NCI-H446 (cell line): ENCODE measurements at places on chromosomes 16 and 17.

- peak; percentile 12 for DNase-seq
These were observed 71.5 kb downstream of the RAP1GAP2 start for GRCh38 chr17:2867441-2868424.

DNA sequence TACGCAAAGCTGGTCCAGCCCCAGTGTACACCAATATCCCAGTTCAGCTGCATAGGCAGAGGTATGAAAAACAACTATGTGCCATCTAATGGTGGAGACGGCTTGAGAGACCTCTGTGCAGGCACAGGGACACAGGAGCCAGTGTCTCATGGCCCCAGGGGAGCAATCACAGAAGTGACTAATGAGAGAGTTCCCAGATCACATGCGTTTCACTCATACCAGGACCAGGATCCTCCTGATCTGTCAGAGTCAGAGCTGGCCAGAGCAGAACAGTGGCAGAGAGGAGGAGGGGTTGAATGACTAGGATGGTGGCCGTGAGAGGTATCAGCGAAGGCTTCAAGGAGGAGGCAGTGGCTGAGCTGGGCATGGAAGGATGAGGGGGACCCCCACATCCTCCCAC lies 41.1 kb downstream of the TMEM132E start:
- DNase-seq: no peak

- no peak for DNase-seq
These were observed 13.6 kb upstream of the TMEM220 start for GRCh38 chr17:10743316-10744009.

- no peak for DNase-seq
These were observed 13.8 kb upstream of the CD79B start for GRCh38 chr17:63945784-63946439.

DNA sequence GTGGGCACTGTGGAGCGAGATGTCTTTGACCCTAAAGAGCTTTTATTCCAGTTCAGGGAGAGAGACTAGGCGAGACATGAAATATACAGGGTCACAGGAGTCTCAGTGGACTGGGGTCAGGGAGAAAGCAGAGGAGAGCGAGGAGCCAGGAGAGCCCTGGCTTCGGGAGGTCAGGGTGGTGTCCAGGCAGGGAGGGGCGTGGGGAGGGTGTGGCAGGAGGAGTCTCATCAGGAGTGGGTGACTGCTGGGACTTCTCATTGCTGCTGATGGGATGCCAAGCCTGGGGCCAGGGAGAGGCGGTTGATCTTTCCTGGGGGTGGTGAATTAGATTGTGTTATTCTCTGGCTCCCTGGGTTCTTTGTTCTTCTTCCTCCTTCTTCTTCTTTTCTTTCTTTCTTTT lies 22.4 kb upstream of the USP7 start:
- DNase-seq: no peak

DNA sequence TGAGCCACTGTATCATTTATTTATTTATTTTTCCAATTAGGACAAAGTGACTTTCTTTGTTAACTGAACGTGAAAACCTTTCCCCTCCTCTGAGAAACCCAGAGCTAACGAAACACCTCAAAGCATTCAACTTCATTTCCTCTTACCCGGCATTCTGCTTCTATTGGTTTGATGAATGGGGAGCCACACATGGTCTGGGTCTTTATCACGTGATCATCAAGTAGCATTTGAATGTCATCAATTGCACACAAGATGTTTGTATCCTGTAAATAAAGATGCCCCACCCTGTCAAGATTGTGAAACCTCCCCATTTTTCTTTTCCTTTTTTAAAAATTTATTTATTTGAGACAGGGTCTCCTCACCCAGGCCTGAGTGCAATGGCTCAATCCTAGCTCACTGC lies 80.1 kb downstream of the DNAH3 start:
- no peak for DNase-seq

DNA sequence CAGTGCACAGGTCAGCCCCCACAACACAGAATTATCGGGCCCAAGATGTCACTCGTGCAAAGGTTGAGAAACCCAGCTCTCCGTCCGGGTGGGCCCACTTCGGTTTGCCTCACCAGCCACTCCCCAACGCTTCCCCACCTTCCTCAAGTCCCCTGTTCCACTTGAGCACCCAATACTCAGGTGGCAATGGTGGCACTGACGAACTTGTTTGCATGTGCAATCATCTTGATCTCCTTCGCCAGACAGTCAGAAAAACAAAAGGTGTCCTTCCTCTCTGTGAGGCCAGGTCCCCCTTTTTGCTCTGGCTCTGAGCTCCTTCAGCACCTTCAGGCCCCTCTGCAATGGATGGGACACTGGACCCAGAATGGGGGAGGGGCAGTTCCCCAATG lies 3.7 kb downstream of the GGA2 start:
- no peak for DNase-seq

DNA sequence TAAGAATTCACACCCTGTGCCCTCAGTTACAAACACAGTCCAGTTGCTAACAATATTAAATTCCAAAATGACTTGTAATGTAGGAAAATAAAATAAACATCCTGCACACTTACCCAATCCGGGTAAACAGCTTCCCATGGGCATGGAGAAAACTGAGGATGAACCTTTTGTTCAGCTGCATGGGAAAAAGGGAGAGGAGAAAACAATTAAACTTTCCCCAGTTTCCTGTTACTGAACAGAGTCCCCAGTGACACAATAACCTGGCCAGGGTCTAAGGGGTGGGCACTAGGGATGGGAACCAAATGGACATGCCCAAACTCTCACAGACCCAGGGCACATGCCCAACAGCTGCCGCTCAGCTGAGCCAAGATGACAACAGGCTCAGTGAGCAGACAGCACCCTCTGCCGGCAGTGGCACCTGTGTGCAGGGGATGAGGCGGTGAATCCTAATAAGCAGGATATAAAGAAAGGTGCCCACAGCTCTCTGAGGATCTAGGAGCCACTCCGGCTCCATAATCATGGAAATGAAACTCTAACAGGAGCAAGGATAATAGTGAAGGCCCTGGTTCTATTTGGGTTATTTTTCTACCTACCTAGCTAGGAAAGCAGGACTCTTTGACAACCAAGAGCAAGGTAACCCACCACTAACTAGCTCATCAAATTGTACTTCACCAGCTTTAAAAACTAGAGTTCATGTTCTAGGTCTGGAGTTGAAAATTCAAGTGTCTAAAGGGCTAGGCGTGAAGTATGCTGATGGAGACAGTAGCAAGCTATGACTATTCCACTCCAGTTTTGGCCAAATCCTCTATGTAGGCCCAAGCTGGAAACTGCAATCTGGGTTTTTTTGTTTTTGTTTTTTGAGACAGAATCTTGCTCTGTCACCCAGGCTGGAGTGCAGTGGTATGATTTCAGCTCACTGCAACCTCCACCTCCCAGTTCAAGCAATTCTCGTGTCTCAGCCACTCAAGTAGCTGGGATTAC lies 58.8 kb downstream of the SMG6 start:
- DNase-seq: peak; percentile 83

- peak; percentile 62 for DNase-seq
These were observed 2.9 kb downstream of the PHOSPHO1 start for GRCh38 chr17:49227436-49228261.

- no peak for DNase-seq
These were observed 214.2 kb upstream of the GSE1 start for GRCh38 chr16:85398688-85399582.

- peak; percentile 40 for DNase-seq
These were observed 93.6 kb upstream of the NOG start for GRCh38 chr17:56499799-56500388.

GRCh38 chr17:79803997-79804855 lies 7.3 kb upstream of the CBX8 start:
- DNase-seq: no peak

GRCh38 chr17:72183194-72183685 lies 62.4 kb downstream of the SOX9 start:
- no peak for DNase-seq

DNA sequence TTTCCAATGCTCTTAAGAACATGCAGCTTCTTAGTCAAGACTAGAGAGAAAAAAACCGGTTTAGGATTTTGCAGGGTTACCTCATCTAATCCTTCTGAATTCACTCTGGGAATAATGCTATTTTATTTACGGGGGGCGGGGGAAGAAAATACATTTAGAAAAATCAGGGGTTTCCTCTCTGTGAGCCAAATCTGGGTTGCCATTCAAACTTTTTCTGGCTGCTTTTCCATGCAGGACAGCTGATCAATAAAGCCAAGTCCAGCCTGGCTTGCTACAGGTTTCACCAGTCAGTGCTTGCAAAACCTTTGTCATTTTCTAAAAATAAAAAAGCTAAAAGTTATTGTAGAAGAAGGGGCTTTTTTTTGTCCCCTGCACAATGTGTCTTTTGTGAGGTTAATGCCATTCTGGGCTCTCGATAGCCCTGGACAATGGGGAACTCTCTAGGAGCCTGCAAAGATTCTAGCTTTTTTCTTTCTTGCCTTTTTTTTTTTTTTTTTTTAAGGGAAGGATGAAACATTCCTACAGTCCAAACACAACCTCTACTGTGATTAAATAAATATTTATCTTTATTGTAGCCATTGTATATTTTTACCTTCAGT lies 13.1 kb upstream of the ZFHX3 start:
- no peak for DNase-seq

- no peak for DNase-seq
These were observed 32.5 kb downstream of the MEAK7 start for GRCh38 chr16:84471966-84472365.

DNA sequence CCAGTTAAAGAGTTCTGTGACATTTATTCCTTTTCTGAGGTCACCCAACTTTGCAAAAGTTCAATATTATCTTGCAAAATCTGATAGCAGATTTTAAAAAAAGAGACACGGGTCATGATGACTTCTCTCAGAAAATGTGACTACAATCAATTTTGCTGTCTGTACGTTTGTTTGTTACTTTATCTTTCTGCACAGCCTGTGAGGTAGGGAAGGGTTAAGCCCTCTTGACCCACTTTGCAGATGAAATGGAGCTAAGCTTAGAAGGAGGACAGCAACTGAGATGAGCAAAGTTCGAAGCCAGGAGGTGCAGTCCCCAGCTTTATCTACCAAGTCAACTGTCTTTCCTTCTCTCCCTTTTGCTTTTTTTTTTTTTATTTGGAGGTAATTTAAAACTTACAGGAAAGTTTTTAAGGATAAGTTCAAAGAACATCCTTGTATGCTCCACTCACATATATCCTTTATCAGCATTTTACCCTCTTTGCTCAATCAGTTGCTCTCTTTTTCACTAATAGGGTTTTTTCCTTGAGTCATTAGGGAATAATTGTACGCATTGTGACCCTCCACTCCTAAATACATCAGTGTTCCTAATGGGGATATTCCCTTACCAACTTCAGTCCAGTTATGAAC lies 86.8 kb downstream of the MSI2 start:
- no peak for DNase-seq

DNA sequence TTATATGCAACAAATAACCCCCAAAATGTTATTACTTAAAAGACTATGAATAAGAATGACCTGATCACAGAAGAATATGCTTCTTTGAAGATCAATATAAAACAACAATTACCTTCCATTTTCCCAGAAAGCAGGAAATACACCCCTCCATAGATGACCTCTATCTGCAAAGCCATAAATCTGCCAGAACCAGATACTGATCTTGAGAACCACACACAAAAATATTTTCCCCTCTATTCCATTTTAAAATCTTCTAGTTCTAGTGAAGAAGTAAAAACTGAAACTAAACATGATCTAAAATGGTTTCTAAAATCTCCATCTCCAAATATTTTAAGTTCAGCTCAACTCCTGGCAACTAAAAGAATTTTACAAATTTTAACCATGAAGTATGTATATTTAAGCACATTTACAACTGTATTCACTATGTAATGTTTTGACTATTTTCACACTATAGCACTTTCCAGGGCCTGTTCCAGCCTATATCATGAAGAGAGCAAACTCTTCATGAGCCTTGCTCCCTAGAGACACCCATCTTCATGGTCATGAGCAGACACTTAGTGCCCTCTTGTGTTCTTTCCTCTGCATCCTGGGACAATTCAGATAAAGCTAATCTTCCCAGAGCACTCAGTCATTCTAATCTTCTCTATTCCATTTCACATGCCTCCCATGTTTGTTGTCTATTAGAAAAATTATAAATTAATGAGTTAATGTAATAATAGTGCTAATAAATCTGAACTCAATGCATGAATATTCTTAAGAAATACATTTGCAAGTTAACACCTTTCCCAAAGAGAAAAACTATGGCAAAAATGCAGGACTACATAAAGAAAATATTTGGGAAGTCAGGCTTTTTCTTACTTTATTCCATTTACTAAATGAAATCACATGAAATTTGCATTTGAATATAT lies 87.0 kb downstream of the HELZ start:
- DNase-seq: peak; percentile 45

DNA sequence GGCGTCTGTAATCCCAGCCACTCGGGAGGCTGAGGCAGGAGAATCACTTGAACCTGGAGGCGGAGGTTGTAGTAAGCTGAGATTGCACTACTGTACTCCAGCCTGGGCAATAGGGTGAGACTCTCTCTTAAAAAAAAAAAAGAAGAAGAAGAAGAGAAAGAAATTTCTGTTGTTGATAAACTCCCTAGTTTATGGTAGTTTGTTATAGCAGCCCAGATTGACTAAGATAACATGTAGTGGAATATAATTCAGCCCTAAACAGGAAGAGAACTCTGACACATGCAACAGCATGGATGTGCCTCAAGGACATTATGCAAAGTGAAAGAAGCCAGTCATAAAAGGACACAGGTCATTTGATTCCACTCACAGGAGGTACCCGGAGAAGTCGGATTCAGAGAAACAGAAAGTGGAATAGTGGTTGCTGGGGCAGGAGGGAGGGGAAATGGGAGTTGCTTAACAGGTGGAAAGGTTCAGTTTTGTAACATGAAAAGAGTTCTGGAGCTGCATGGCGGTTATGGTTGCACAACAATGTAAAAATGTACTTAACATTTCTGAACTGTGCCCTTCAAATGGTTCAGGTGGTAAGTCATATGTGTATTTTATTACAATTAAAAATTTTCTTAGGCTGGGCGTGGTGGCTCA lies 26.0 kb upstream of the PRM1 start:
- DNase-seq: no peak

- no peak for DNase-seq
These were observed 20.1 kb downstream of the ZNF276 start for GRCh38 chr16:89741342-89742014.

- DNase-seq: no peak
These were observed 3.8 kb upstream of the DCXR start for GRCh38 chr17:82041144-82041814.

GRCh38 chr17:1487939-1488825 lies 4.3 kb downstream of the MYO1C start:
- DNase-seq: no peak

DNA sequence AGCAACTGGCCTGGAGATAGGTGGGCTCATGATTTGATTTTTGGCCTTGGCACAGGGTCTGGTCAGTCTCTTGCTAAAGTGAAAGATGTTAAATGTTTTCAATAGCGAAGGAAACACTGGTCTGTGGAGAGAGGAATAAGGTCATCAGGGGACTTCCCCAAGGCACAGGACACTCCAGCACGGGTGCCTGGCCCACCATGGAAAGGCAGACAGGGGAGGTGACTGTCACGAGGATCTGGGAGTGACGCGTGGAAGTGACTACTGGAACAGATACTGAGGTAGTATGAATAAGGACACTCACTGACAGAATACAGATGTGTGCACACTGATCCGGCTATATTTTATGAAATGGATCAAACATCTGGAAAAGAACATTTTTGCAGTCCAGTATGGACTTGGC lies 16.7 kb upstream of the ICAM2 start:
- no peak for DNase-seq
